Occipital lobe (tissue), 3 donors: ENCODE measurements at places on chromosomes 3 and 15. TPM values are rescaled to one million over a fixed set of nuclear protein-coding genes. Genes with fewer than 3 reads are reported as not detected.

The GPR62 gene
- 0.62 TPM for total RNA-seq

The UROC1 gene
- total RNA-seq, result not detected

The CCDC191 gene
- total RNA-seq, result 6.6 TPM

The SCN11A gene
- 0.31 TPM for total RNA-seq

The KNL1 gene
- 4.7 TPM for total RNA-seq

The BUB1B gene
- 6.6 TPM for total RNA-seq

DNA sequence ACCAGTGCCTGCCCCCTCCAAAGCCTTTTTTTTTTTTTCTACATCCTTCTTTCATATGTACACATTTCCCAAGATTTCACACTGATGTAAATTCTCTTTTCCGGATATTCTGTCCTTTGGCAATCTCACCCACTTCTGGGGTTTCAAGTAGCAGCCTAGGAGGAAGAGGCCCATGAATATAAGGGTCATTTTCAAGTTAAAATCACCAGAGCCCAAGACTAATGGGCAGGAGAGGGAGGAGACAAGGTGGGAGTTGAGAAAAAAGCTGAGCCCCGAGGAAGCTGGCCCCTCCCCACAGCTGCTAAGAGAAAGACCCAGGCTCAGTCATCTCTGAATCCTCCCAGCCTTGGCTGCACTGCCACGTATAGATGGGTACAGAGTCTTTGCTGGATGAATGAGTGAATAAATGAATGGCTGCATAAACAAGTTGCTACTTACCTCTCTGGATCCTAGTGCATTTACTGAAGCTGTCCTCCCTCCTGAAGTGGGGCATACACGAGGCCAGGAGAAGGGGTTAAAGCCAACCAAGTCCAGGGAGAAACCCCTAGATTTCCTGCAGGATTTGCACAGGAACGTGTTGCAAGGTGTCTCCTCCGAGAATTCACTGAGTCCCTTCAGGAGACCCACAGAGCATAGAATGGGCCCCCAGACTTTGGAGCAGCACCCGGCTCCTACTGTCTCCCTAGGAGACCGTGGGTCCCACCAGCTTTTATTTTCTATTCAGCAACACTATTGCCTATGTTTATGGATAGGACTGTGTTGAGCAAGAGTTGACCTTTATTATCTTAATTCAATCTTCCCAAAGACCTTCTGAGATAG, 100.8 kb upstream of the LIPC start:
- DNase-seq, result no peak

- no peak for DNase-seq
Observed at GRCh38 chr15:57215326-57215725, 161.0 kb upstream of the CGNL1 start.

DNA sequence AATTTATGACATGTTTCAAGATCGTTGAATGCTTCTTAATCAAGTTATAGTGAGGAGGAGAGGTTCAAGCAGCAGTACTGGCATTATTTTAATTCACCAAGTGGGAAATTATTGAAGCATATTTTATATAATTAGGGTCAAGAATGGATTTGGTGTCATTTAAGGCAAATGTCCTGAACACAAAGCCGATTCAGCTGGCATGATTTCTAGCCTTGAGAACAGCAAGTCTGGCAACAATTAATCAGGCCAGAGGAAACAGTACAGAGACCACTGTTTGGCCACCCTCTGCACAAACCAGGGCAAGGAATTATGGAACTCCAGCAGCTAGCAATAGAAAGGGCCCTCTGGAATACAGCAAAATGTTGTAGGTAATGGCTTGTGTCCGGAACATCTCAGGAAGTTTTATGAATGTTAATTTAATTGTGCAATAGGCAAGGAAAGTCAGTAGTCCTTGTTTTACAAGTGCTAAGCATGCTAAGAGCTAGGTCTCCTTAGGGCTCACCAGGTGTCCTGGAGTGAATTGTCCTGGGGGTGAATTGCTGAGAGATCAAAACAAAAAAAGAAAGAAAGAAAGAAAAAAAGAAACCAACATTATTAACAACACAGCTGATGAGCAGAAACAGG, 38.7 kb upstream of the SNRK start:
- DNase-seq, result no peak

- no peak for DNase-seq
Observed at GRCh38 chr3:55782351-55782750, 295.2 kb upstream of the WNT5A start.
